ENCODE measurements at places on chromosomes 11 and 22. TPM values are rescaled to one million over a fixed set of nuclear protein-coding genes. Genes with fewer than 3 reads are reported as not detected.

The TSGA10IP gene
- total RNA-seq = not detected

The NCAM1 gene
- total RNA-seq = 895 TPM

The RIC3 gene
- total RNA-seq = 61.0 TPM

The LRRN4CL gene
- 0.31 TPM for total RNA-seq

The OSM gene
- total RNA-seq = not detected

The DEUP1 gene
- total RNA-seq = 0.31 TPM

The DEFB131B gene
- not detected for total RNA-seq

The C11orf91 gene
- not detected for total RNA-seq

The CCDC81 gene
- total RNA-seq = 2.8 TPM

The PAMR1 gene
- total RNA-seq = 0.94 TPM

The MS4A6A gene
- total RNA-seq = 1.6 TPM

The SLCO2B1 gene
- 16.9 TPM for total RNA-seq

The RFPL2 gene
- total RNA-seq = not detected

The MRPL11 gene
- 11.6 TPM for total RNA-seq

The SYT8 gene
- total RNA-seq = not detected

The HORMAD2 gene
- total RNA-seq = not detected

The NPAS4 gene
- 2.2 TPM for total RNA-seq

The CCDC116 gene
- 0.31 TPM for total RNA-seq

The MED17 gene
- total RNA-seq = 81.1 TPM

The P4HA3 gene
- not detected for total RNA-seq

The OLFML1 gene
- total RNA-seq = 0.94 TPM

The RCN1 gene
- 16.6 TPM for total RNA-seq

The OR5AN1 gene
- not detected for total RNA-seq

The OR51B6 gene
- total RNA-seq = not detected

The TAGLN gene
- total RNA-seq = 6.3 TPM

The CST6 gene
- total RNA-seq = not detected

The ZNRD2 gene
- total RNA-seq = 25.0 TPM

The APOL3 gene
- 0.94 TPM for total RNA-seq

The EHF gene
- not detected for total RNA-seq

All from parietal lobe (tissue), 2 donors.